ENCODE measurements at places on chromosomes 4 and X. TPM values are rescaled to one million over a fixed set of nuclear protein-coding genes. Genes with fewer than 3 reads are reported as not detected.

Gene TLR2
- total RNA-seq = 0.16 TPM

Gene TRIM60
- not detected for total RNA-seq

Gene MAP7D2
- 5.2 TPM for total RNA-seq

Gene CFP
- total RNA-seq = 0.37 TPM

Gene FGFR3
- 2.2 TPM for total RNA-seq

Gene ARHGAP36
- total RNA-seq = not detected

Gene PFKFB1
- total RNA-seq = 0.10 TPM

Gene HAUS7
- total RNA-seq = 56.8 TPM

Gene GSPT2
- total RNA-seq = 8.2 TPM

Gene PPP4R3C
- not detected for total RNA-seq

Gene LPAR4
- total RNA-seq = not detected

Gene AKAP14
- not detected for total RNA-seq

Gene KLF8
- total RNA-seq = not detected

Data from A549 treated with CORT108297 at 1 μM for 4 hours (cell line).